Fibroblast of gingiva (primary cell): ENCODE measurements at places on chromosomes 1 and 21.
A peak's percentile ranks its signal among the peaks of the same experiment; 100 is the strongest.

- no peak for DNase-seq
These were observed 46.1 kb upstream of the BACE2 start for GRCh38 chr21:41121785-41122415.

DNA sequence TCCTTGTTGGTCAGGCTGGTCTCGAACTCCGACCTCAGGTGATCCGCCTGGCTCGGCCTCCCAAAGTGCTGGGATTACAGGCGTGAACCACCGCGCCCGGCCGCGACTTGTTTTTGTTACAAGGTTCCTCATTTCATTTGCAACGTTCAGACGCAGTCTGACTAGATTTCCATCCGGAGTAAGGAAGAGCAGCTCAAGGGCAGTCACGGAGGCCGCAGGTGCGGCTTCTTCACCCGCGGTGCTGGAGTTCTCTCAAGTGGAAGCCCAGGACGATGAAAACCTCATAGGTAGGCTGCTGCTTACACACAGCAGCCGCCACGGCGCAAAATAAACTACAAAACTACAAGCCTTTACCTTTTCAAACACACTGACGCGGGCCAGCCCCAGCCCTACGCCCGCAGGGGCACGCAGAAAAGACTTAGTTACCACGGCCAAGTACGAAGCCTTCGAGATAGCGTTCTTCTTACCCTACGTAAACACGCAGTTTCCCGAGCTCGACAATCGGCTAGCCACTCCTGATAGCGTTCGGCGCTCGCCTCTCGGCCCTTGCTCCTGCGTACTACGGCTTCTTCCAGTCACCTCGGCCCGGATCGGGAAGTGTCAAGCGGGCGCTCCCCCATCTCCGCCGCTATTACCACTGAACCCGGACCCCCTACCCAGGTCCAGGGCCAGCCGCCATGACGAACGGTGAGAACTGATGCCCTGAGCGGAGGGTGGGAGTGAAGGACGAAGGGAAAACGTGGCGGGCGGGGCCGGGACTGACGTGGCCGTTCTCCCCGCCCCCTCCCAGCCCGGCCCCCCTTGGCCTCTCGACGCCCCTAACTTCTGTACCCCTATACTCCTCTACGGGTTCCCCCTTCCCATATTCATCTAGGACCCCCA lies at the start of gene TMEM167B:
TSS of gene TMEM167B (plus strand) at position 569 of the 882 bp plus-strand sequence. CDS start at position 678, 109 bp downstream.
- peak; percentile 96 for DNase-seq

DNA sequence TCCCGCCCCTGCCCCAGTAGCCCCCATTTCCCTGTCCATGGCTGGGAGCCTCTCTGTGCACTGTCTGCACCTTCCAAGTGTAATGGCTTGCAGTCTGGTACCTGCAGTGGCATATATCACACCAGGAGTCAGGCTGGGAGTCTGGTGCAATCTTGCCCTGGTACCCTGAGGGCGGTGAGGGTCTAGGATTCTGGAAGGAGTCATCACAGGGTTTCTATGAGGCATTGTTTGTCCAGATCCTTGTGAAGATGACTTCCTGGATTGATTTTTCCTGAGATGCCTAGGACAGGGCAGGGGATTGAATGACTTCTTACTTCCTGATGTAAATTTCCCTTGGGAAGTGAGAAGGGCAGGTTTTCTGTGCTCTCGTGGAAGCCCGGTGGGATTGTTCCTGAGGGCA lies 5.9 kb upstream of the PKP1 start:
- DNase-seq: no peak

- peak; percentile 9 for DNase-seq
These were observed 402 bp upstream of the AK4 start for GRCh38 chr1:65147424-65148177.

DNA sequence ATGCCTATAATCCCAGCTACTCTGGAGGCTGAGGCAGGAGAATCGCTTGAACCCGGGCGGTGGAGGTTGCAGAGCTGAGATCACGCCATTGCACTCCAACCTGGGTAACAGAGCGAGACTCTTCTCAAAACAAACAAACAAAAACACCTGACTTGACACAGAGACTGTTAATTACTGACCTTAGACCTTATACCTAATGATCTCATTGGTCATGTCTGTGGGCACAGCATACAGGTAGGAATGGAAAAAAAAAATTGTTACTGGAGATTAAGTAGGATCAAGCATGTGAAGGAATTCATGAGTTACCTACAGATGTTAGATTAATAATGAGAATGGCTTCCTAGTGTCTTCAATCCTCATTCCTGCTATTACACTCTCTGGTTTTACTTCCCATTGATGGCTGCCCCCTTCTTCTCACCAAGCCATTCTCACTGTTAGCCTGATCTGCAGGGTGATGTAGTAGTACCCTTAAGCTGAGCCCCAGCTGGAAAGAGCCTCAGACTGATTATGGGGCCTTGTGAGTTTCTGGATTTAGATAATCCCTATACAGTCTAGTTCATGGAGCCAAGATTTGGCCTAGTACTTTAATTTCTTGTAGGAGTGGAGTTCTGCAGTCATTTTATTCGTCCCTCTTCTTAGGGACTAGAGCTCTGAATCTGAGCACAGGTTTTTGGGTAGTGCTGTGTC lies 8.8 kb downstream of the TBCE start:
- DNase-seq: no peak

GRCh38 chr1:109750920-109751319 lies 10.1 kb upstream of the GSTM3 start:
- DNase-seq: no peak

- DNase-seq: no peak
These were observed 58.2 kb upstream of the TPTE start for GRCh38 chr21:10463156-10463555.

GRCh38 chr1:152052606-152053005 lies 15.8 kb upstream of the S100A11 start:
- peak; percentile 62 for DNase-seq

- no peak for DNase-seq
These were observed 2.3 kb downstream of the ECE1 start for GRCh38 chr1:21287905-21288514.

DNA sequence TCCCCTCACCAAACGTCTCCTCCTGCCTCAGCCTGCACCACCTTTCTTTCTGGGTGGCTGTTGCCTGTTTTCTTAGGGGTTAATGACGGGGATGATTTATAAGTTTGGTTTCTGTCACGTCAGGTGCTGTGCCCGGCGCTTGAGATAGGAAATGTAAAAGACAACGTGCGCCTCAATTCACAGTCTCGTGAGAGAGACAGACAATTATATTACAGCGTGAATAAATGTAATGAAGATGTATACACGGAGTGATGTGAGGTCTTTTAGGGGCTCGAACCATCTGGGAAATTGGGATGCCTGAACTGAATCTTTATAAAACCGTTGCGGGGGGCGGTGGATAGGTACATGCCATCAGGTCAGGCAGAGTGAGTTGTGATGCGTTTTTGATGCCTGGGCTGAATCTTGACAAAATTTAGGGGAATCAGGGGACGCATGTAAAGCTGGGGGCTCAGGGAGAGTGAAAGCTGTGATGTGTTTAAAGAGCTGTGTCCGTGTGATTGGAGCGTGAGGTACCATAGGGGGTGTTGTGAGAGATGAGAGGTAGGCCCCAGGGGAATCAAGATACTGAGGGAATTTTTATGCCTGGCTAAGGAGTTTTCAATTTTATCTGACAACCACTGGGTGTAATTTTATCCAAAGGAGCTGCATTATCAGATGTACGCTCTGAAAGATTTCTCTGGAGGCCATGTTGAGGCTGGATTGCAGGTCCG lies 831 bp downstream of the TIPRL start:
- DNase-seq: no peak

DNA sequence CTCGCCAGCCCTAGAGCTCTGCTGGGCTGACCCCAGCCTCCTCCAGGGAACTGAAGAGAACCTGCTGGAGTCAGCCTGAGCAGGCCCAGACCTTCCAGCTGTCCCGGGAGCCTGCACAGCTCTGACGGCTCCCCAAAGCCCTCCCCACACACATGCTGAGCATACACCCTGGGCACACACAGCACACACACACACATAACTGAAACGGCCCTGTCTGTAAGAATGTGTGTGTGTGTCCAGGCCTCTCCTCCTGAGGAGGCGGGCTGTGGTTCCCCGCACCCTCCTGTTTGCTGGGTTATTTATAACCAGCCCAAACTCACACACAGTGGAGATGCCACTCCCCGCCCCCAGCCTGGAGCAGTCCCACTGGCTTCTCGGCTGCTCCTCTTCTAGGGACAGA lies 20.2 kb downstream of the SDC3 start:
- peak; percentile 88 for DNase-seq

- DNase-seq: no peak
These were observed 48.5 kb downstream of the BRINP3 start for GRCh38 chr1:190429141-190429540.

DNA sequence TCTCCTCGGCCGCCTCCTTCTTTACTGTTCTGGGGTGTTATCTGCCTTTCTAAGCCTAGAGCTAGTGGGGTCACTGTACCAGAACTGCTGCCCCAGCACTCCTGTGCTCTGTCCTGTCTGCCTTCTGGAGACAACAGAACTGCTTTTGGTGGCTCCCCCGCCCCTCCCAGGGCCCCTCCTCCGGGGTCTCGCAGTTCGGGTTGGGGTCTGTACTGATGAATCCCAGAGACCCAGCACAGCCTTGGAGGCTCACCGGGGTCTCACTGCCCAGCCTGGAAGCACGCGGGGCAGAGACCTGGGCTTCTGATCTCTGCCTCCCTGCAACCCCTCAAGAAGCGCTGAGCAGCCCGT lies 3.2 kb upstream of the PLEKHA6 start:
- no peak for DNase-seq

- peak; percentile 13 for DNase-seq
These were observed 11.7 kb downstream of the USP25 start for GRCh38 chr21:15741510-15741909.

DNA sequence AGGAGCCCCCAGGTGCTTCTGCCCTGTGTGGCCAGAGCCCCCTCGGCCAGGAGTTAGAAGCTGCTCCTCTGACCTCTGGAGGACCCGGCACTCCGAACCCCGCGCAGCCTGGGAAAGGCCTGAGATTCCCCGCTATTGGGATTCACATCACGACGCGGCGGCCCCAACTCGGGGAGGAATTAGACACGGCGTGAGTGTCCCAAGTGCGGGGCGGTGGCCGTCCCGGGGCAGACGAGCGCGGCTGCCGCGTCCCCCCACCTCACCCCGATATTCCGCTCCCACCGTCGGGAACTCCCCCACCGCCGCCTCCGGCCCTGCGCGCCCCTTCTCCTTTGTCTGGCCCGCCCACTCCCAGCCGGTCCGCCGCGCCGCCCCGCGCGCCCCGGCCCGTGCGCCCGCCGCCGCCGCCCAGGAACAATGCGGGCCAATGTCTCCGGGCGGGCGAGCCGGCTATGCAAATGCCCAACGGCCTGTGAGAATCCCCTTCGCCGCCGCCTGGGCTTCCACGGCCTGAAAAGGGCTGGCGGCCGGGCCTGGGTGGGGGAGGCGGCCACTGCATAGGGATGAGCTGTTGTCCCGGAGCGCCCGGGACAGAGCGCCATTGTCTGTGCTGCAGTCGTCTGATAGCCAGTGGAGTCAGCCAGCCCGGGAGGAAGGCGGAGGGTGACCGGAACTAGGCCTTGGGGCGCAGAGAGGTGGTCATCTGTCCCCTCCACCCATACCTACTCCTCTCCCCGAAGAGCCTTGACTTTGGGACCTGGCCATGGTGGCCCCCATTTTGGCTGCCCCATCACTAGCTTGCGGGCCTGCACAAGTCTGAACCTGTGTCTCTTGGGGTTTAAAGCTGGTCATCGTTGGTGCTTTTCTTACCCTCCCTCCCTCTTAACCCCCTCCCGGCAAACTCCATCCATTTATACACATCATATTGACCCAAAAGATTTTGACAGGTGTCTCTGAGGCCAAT lies 19.4 kb downstream of the RHBG start:
- DNase-seq: no peak

DNA sequence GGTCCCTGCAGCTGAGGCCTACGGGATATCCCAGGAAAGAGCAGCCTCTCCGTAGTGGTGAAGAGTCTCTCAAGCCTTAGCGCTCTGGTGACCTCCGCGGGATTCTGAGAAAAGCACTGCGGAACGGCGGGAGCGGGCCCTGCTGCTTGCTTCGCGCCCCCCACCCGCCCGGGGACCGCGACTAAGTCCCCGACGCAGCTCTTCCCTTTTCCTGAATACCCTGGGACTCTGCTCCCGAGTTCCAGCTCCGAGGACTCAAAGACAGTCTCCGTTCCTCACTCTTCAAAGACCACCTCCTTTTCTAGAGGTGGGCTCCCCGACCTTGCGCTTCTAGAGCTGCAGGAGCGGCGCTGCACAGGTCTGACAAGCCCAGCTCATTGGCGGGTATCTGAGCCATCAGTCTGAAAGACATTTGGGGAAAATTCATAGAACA lies 3.6 kb upstream of the PRRX1 start:
- DNase-seq: peak; percentile 50

GRCh38 chr1:88061492-88062177 lies 622.4 kb upstream of the PKN2 start:
- DNase-seq: peak; percentile 42

- DNase-seq: peak; percentile 59
These were observed 61.3 kb downstream of the RAP1GAP start for GRCh38 chr1:21607549-21608529.

GRCh38 chr1:117110774-117111173 lies 10.8 kb downstream of the TRIM45 start:
- no peak for DNase-seq

- DNase-seq: peak; percentile 58
These were observed 22.7 kb upstream of the LAMC2 start for GRCh38 chr1:183163316-183163715.

GRCh38 chr1:208190784-208191183 lies 53.4 kb downstream of the PLXNA2 start:
- no peak for DNase-seq

GRCh38 chr1:230376296-230376695 lies 49.8 kb downstream of the PGBD5 start:
- DNase-seq: no peak

DNA sequence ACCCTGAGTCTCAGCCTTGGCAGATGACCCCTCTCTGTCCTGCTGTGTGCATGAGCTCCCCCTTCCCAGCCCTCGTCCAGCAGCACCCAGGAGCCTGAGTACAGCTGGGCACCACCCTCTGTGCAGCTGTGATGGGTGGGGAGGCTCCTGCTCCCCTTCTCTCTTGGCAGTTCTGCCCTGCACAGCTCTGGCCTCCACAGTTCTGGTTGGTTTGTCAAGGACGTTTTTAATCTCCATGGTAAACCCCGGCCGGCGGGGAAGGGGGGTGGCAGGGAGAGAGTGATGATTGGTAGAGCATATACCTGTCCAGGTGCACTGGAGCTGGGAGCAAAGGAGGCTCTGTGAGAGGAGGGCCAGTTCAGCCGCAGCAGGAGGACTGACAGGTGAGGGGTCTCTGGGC lies at the start of gene CLCNKA:
TSS of gene CLCNKA (plus strand) at position 356 of the 400 bp plus-strand sequence. CDS start 584 bp downstream, outside the sequence.
- DNase-seq: no peak

DNA sequence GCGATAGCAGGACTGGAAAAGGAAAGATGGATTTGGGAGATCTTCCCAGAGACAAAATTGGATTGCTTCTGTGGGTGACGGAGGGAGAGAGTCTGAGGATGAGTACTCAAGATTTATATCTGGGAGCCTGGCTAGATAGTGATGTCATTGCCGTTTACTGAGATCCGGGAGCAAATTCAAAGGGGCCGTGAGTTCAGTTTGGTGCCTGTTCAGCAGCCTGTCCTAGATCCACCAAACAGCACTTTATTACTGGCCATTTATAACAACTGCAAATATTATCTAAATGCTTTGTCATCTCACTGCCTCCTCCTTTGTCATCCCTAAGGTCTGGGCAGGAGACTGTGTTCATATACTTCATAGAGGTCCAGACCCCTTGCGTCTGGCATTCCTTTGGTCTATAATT lies 29.2 kb downstream of the MAPKAPK2 start:
- DNase-seq: no peak
